ENCODE measurements at places on chromosomes 4 and X.

GRCh38 chrX:87582453-87582852 is 64.9 kb downstream of the KLHL4 start:
- DNase-seq, result no peak

GRCh38 chrX:154329294-154329693 is 33.7 kb downstream of the TKTL1 start:
- no peak for DNase-seq

- DNase-seq, result peak; percentile 74
Measured at GRCh38 chr4:129342819-129343408, 247.0 kb downstream of the C4orf33 start.

GRCh38 chr4:76997077-76997476 is 47.5 kb downstream of the SEPTIN11 start:
- DNase-seq, result no peak

DNA sequence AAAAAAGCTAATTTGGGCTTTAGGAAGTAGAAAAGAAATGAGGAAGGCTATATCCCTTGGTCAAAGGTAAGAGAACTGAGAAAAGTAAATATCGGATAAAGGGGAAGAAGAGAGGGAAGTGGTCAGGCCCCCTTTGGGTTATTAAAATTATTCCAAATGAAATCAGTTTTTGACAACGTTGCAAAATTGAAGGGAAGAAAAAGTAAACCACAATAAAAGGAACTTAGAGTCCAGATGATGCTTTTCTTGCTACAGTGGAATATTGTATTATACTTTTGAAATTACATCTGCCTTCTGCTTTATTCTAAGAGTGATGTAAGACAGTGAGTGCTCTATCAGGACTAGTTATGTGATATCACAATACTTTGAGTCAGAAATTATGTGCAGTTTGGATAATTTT is 59.4 kb upstream of the RBPJ start:
- no peak for DNase-seq

- no peak for DNase-seq
Measured at GRCh38 chrX:103722505-103722904, 11.8 kb downstream of the TMEM31 start.

DNA sequence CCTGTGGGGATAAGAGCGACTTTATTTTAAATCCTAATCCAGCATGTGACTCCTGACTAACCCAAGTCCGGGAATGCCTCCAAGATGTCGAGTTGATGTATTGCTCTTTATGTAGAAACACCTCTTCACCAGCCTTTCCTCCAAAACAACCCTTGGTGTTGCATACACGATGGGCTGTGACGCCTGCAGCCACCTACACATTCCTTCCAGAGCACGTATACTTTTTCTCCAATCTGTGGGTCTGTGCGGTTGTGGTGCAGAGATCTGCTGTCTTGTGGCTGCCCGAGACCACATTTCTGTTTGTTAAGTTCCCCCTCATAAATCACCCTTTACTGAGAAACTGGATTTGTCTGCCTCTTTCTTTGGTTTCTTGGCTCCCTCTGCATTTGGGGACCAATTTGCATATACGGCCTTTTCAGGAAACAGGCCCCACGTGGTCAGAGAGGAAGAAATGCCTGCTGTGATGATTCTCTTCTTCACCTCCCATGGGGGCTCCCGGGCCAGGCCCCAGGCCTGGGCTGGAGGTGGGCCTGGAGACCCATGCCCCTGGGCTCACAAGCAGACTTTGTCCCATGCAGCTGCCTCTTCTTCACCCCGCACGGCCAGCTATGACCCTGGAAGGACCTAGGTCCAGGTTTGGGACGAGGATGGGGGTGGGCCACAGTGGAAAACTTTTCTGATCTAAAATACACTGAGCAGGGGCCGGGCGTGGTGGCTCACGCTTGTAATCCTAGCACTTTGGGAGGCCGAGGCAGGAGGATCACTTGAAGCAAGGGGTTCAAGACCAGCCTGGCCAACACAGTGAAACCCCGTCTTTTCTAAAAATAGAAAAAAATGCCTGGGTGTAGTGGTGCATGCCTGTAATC is 21.4 kb upstream of the AFAP1 start:
- DNase-seq, result peak; percentile 99

GRCh38 chr4:162350331-162350730 is 186.5 kb upstream of the FSTL5 start:
- DNase-seq, result no peak

DNA sequence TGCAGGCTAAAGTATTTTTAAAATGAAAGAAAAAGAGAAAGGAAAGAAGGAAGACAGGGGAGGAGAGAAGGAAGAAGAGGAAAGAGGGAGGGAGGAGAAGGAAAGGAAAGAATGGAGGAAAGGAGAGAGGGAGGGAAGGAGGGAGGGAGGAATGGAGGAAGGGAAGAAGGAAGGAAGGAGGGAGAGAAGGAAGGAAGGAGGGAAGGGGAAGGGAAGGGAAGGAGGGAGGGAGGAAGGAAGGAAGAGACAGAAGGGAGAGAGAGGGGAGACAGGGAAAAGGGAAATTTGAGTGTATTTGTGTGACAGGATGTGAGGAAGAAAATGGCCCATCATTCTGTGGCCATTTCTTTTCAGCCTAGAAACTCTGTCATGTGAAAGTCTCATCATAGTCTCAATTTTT is 14.9 kb upstream of the PLAC1 start:
- DNase-seq, result no peak

DNA sequence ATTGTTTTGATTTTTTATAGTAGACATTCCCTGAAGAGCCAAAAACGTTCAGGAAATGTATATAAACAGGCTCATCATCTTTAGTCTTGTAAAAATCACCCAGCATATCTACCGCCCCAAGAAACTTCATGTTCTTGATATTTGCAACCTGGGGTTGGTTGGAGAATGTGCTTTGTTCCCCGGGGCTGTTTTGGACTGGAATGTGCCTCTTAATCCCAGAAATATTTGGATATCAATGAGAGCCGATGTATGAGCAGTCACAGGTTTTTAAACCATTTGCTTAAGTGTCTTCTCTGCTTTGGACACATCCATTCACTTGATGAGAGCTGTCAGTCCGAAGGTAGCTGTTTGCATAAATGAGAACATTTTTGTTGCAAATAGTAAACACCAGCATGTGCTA is 449.7 kb downstream of the PCDH7 start:
- DNase-seq, result no peak

- no peak for DNase-seq
Measured at GRCh38 chr4:104446431-104447278, 48.0 kb downstream of the CXXC4 start.

DNA sequence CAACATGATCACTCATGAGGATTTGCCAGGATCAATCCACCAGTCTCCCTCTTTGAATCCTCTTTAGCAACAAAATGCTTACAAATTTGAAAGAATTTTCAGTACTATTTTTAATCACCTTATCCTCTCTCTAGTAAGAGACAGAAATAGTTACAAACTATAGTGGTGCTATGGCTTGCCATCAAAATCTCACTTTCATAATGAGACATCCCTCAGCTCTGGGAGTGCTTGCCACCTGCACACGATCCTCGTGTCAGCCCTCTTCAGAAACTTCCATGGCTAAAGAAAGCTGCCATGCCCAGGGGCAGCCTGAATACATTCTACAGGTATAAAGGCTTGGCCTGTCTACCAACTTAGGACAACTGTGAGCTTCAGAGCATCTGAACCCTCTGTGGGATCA is 5.1 kb upstream of the DHX15 start:
- no peak for DNase-seq

- no peak for DNase-seq
Measured at GRCh38 chr4:3829956-3830773, 64.0 kb downstream of the ADRA2C start.

GRCh38 chr4:141686879-141687278 is 50.5 kb downstream of the IL15 start:
- DNase-seq, result peak; percentile 5

GRCh38 chrX:133921764-133922389 is 63.5 kb downstream of the GPC3 start:
- no peak for DNase-seq

- peak; percentile 4 for DNase-seq
Measured at GRCh38 chr4:105895583-105896460, 551 bp downstream of the NPNT start.

DNA sequence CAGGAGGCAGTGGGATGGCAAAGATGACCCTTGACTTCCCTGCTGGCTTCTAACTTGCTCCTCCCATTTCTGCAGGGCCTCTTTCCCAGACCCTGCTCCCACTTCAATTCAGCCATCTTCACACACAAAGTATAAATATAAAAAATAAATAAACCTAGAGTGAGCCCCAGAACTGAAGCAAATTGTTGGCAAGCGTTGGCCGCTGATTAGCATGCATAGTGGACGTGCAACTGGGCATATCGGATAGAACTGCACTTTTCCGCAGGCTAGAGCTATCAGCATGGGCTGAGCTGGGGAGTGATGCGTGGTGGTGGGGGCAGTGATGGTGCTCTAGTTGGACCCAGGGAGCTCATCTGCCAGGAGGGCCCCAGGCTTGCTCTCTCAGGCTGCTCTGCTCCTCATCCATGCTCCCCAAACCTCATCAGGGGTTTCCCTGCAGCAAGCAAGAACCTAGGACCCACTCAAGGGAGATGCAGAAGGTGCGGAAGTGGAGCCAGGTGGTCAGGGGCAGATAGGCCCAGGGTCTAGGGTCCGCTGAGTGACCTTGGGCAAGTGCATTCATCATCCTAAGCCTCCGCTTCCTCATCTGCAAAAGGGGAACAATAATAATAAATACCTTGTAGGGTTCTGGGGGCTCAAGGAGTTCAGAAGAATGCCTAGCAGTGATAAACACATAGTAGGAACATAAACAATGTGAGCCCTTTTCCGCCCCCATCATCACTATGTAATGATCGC is 146.8 kb upstream of the PJA1 start:
- no peak for DNase-seq

GRCh38 chrX:123590842-123591486 is 141.9 kb downstream of the THOC2 start:
- DNase-seq, result peak; percentile 22

- DNase-seq, result peak; percentile 56
Measured at GRCh38 chr4:146916479-146917076, 29.1 kb downstream of the TTC29 start.

DNA sequence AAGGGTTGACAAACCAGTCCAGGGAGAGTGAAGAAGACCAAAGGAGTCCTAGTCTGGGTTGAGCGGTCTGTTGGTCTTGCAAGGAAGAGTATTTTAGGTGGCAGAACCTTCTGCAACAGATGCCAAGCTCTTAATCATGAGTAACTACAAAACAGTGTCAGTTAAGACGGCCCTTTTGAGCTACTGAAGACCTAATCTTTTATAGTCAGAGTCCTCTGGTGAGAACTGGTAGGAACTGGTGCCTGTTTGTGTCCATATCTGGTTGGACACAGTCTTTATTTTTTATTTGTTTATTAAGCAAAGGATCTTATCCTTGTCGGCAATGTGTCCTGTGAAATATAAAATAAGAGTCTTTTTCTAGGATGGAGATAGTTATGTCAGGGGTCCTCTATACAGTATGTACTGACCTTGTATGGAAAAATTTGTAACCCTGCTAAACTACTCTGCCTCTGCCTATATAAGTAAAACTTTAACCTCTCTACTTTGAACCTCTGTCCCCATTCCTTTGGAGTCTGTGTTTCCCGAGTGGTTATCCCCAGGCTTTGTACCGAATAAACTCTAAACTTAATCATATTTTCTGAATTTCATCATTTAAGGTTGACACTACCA is 47.1 kb downstream of the FAM13A start:
- no peak for DNase-seq

DNA sequence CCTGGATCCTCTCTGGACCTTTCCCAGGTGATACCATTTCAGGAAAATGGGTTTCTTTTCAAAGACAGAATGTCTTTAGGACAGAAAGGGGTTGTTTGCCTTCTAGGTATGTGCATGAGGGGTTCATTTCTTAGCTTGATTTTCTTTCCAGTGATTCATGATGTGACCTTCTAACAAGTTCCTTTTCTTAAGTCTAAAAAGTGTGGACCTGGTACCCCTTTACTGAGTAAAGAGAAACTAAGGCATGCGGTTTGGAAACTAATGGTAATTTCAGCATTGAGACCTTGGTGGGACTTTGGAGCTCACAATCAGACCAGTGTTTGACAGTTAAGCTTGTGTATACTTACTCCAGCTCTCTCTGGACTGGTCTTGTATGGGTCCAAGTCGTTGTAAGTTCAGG is 8.7 kb downstream of the ENOPH1 start:
- DNase-seq, result no peak

- peak; percentile 53 for DNase-seq
Measured at GRCh38 chrX:74383611-74384010, 37.7 kb upstream of the SLC16A2 start.

DNA sequence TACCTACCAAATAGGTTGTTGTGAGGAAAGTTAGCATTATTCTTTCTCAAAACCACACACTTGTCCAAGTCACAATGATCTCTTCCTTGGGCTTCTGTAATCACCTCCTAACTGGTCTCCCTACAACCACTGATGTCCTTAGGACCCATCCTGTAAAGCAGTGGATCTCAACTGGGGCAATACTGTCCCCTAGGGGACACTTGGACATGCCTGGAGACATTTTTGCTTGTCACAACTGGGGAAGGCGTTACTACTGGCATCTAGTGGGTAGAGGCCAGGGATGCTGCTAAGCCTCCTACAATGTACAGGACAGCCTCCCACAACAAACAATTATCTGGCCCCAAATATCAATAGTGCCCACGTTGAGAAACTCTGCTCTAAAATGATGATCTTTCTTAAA is 118.7 kb upstream of the AP1S2 start:
- peak; percentile 21 for DNase-seq

GRCh38 chrX:84710611-84711010 is 208.4 kb upstream of the HDX start:
- no peak for DNase-seq

DNA sequence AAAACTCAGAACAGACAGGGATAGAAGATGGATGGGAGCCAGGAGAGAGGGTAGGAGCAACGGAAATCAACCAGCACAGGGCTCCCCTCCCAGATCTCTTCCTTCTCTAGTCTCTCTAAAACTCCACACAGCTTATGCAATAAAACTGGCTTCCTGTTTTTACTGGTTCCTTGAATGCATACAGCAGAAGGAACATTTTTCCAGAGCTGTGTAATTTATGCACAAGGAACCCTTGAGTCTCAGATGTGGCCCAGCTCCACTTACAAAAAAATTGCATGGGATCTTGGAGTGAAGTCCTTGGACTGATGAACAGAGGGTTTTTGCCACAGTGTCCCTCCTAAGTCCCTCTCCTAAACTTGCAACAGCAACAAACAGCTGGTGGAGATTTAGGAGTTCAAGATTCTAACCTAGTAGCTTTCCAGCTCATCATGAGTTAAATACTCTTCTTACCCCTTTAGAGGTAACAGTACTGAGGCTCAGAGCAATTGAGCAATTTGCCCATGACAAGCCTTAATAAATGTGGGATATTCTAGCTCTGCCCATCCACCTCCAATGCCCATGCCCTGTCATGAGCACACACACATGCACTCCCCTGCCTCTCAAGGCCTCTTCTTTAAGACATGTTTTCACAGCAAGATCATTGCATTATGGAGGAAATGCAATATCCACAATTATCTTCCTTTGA is 18.4 kb upstream of the CC2D2A start:
- DNase-seq, result peak; percentile 56
